ENCODE measurements at places on chromosomes 4 and X.

- DNase-seq: no peak
These were observed 201.7 kb downstream of the NLGN4X start for GRCh38 chrX:6026980-6027379.

DNA sequence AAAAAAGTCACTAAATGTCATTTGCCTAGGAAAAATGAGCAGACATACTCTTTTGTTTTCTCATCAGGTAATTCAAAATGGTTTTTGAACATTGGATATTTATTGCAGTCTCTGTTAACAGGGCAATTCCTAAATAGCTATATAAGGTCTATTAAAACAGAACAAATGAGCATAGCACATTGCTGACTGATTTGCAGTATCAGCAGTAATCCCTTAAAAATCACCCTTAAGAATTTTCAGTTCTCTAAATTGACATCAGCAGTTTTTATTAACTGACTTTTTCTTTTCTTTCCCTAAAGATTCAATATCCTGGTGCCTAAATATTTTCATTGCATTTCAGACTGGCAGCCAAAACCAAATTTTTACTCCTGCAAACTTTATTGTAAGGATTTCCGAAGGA, 270.2 kb downstream of the FSTL5 start:
- no peak for DNase-seq

DNA sequence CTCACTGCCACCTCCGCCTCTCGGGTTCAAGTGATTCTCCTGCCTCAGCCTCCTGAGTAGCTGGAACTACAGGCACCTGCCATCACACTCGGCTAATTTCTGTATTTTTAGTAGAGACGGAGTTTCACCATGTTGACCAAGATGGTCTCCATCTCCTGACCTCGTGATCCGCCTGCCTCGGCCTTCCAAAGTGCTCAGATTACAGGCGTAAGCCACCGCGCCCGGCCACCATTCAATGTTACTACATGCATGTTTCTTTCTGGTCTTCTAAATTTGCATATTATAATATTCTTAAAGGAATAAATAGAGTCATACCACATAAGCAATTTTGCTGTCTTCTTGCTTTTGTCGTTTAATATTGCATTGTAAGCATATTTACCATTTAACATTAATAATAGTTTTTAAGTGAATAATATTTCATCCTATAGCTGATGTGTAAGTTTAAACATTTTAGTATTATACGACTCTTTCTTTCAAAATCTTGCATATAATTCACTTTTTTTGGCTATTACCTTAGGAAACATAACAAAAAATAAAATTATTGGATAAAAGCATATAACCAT, 1270.4 kb downstream of the ADGRL3 start:
- DNase-seq: no peak

- no peak for DNase-seq
These were observed 54.2 kb downstream of the SCD5 start for GRCh38 chr4:82744284-82744968.

- peak; percentile 43 for DNase-seq
These were observed 836.0 kb downstream of the PDHA2 start for GRCh38 chr4:96675896-96676295.

GRCh38 chr4:156261230-156261629, 307.6 kb upstream of the CTSO start:
- no peak for DNase-seq

DNA sequence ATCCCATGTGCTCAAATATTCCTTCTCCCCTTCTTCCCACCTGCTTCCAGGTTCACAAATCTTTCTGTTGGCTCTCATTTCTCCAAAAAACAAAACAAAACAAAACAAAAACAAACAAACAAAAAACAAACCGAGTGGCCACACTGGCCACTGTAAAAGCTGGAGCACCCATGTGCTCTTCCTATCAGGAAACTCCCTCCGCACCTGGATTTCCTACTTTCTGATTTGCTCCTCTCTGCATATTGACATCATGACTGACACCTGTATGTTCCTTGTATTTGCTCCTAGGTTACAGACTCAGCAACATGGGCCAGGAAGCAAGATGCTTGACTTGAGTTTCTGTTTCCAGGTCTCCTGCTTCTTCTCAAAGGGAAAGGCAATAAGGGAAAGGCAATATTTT, 258.8 kb downstream of the GPC3 start:
- no peak for DNase-seq

- DNase-seq: no peak
These were observed 22.9 kb downstream of the ATP5ME start for GRCh38 chr4:650951-651883.

DNA sequence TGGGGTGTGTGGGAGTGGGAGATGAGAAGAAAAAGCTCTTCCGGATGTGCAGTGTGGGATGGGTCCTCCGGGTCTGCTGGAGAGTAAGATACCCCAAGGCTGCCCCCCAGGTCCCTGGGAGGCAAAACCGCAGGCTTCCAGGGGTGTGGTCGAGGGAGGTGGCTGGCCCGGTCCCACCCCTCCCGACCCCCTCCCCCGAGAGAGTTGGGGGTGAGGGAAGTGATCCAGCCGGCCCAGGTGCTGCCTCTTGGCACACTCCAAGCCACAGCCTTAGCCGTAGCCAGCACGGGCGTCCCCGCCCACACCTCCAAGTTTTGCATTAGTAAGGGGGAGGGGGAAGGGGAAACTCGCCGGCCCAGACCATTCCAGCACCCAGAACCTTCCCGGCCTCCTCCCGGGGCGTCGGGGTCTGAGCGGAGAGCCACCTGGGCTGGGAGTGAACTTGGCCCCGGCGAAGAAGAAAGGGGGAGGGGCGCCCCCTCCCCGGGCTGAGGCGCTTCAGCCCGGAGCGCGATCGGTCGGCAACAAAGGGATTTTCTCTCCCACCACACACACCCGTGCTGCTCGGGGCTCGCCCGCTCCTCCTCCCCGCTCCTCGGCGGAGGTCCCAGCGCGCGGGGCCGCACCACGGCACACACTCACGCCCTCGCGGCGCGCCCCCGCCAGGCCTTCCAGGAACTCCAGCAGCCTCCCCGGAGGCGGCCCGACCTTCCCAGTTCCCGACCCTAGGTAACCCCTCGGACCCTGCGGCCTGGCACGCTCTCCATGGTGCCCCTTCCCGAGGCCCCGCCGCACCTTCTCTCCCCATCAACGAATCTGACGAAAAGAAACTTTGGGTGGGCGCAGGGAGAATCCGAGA, 14.4 kb downstream of the BCOR start:
- no peak for DNase-seq

DNA sequence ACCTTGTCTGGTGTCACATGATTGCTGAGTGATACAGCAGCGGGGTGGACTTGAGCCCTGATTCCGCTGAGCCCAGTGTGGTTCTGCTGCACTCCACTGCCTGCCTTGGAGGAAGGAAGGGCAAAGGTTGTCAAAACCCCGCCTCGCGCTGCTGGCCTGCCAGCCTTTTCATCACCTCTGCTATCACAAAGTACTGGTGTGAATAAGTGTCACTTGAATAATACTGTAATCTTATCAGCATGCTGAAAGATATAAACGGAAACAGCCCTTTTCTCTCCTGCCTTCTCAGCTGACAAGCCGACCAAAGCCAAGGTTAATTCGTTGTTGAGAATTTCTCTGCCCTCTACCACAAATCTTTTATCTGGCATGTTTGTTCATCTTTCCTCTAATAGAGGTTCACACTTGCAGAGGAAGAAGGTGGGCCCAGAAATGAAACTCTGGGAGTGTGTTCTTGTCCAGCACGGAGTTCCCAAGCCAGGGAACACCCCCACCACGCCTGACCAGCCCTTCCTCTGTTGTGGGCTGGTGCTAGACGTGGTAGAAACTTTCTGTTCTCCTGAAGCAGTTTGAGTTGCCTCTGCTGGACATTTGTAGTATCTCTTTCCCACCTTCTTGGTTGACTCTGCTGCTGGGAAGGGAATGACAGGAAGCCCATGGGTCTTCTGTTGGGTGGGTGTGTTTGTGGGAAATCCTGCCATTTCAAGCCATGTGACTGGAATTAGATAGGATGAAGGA, 21.5 kb downstream of the FHDC1 start:
- DNase-seq: peak; percentile 27

DNA sequence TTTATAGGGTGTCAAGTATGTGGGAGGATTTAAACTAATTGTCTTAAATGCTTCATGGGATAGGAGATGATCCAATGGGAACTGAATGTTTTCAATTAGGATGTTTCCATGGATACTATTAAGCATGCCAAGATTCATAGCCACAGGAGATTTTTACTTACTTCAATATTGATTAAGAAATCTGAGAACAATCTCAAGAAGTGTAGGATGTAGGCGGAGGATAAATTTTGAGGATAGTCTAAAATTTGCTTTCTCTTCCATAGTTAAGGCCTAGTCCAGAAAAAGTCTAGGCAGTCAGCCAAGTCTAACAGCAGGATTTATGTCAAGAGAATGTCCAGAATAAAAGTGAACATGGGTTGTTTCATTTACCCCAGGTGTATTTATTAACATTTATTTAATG, 32.8 kb downstream of the REPS2 start:
- no peak for DNase-seq

DNA sequence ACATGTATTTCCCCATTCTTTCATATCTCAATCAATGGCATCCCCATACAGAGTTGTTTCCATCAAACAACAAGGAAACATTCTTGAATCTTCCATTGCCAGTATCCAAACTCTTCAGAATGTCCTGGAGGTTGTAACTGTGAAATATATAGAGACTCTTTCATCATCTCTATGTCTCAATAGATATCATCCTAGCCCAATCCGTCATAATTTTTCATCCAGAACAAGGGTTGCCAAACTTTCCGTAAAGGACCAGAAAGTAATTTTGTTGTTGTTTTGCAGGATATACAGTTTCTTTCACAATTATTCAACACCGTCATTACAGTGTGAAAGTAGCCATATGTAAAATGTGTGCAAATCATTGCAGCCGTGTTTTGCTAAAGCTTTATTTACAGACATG, 15.2 kb upstream of the CXCL6 start:
- DNase-seq: no peak

DNA sequence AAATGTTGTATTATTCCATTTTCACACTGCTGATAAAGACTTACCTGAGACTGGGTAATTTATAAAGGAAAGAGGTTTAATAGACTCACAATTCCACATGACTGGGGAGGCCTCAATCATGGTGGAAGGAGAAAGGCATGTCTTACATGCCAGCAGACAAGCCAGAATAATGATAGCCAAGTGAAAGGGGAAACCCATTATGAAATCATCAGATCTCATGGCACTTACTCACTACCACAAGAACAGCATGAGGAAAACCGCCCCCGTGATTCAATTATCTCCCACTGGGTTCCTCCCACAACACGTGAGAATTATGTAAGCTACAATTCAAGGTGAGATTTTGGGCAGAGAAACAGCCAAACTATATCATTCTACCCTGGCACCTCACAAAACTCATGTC, 2535.1 kb downstream of the ARAP2 start:
- peak; percentile 91 for DNase-seq

- no peak for DNase-seq
These were observed 20.9 kb upstream of the IQCM start for GRCh38 chr4:149836546-149836945.

DNA sequence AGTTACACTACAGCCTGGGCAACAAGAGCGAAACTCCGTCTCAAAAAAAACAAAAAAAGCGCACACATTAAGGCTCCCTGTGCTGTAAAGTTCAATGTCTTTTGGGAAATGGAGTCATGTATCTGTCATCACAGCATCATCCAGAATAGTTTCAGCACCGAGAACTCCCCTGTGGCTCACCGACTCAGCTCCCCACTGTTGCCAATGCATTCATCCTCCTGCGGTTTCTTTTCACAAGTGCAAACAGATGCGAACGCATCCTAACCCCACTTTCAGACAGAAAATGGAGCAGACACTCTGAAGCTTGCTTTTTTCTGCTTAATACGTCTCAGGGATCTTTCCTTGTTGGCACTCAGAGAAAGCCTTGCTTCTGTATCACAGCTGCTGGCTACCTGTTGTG, 13.8 kb upstream of the SH3TC1 start:
- DNase-seq: peak; percentile 76

GRCh38 chr4:148779771-148780170, 337.6 kb upstream of the NR3C2 start:
- DNase-seq: no peak

GRCh38 chr4:48877827-48878535, 28.6 kb downstream of the OCIAD2 start:
- no peak for DNase-seq

- peak; percentile 10 for DNase-seq
These were observed 48.1 kb downstream of the NPY5R start for GRCh38 chr4:163391756-163392155.

- DNase-seq: peak; percentile 14
These were observed 53.5 kb downstream of the BMP3 start for GRCh38 chr4:81084029-81084428.

DNA sequence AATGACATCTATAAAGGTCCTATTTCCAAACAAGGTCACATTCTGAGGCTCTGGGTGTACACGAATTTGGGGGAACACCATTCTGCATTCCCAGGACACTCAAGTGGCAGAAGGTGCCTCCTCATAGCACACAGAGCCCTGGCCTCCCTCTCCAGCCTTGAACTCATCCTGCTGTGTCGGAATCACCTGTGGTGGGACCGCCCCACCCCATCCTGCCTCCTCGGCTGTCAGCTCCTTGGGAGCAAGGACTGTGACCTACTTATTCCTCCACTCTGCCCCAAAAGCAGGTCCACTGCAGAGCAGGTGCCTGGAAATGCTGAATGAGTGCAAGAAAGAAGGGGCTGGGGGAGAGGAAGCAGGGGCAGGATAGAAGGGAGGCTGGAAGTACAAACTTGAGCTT, 33.5 kb downstream of the HTRA3 start:
- no peak for DNase-seq

DNA sequence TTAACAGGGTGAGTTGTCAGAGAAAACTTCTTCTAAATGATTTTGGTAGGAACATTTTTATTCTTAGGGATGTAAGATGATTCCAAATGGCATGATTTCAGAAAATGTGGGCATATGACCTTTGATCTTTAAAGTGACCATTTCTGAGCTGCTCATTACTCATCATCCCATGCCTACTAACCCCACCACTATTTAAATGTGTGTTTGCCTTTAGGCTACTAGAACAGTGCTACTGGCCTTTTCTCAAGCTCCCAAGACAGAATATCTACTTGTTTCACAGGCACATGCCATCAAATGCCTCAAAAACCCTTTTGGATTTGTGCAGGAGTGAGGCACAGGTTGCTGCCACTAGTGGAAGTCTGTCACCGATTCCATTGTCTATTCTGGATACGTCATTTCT, 428.2 kb downstream of the ADAM29 start:
- peak; percentile 15 for DNase-seq

DNA sequence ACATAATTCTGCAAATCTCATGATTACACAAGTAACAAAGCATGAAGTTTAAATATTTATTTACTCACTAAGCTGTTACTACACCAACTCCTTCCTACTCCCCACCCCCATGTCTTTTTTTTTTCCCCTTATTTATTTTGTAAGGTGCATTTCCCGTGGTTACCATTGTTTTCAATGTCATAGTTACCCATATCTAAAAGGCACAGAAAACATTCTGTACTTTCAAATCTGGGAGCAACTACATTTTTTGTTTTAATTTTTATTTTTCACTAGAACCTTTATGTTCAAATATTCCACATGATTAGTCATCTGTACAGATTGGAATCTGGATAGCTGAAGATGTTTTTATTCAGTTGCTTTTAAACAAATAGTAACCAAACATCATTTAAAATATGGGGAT, 62.8 kb downstream of the PPP3CA start:
- no peak for DNase-seq

GRCh38 chr4:185404031-185404430, 7.4 kb downstream of the ANKRD37 start:
- no peak for DNase-seq

- DNase-seq: no peak
These were observed 1418.4 kb downstream of the PCDH18 start for GRCh38 chr4:136113921-136114320.
